T-helper 2 cell (primary cell): ENCODE measurements at places on chromosomes 4 and X.

GRCh38 chrX:136623396-136623795, 24.6 kb upstream of the CD40LG start:
- no peak for DNase-seq

DNA sequence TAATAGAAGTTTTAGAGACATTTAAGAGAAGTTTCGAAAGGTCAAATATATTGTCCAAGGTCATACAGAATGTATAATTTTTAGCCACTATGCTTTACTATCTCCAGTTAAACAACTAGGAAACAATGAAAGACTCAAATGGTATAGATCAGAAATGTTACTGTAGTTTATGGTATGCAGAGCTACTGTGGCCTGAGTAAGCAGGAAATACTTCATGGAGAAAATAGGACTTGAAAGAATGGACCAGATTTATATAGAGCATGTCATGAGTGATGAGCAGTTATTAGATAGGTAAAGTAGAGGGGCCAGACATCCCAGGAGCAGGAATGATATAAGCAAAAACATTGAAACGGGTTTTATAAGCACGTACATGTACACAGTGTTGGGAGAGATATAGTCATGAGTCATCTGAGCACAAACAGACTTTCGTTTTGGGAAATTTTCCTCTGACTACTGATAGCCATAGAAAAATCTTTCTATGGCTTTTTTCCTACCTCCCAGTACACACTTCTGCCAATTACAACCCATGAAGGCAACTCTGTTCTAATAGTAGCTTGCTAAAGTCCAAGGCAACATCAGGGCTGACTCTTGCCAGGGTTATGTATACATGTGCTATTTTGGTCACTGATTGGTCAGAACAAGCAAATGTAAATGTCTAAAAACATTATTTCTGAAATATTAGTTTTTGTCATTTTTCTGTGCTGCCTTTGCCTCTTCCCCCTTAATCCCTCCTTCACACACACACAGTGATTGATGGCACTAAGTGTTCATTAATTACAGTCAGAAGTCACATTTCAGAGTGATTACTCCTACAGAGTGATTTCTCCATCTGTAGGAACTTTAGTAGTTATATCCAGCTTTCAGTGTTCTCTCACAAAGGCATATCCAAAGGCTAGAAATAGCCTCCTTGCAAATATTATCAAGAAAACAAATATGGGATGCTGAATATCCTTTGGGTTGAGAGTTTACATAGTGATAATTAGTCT, 198.7 kb downstream of the ENOX2 start:
- no peak for DNase-seq

- DNase-seq = no peak
Measured at GRCh38 chr4:93152491-93152890, 676.1 kb upstream of the ATOH1 start.

DNA sequence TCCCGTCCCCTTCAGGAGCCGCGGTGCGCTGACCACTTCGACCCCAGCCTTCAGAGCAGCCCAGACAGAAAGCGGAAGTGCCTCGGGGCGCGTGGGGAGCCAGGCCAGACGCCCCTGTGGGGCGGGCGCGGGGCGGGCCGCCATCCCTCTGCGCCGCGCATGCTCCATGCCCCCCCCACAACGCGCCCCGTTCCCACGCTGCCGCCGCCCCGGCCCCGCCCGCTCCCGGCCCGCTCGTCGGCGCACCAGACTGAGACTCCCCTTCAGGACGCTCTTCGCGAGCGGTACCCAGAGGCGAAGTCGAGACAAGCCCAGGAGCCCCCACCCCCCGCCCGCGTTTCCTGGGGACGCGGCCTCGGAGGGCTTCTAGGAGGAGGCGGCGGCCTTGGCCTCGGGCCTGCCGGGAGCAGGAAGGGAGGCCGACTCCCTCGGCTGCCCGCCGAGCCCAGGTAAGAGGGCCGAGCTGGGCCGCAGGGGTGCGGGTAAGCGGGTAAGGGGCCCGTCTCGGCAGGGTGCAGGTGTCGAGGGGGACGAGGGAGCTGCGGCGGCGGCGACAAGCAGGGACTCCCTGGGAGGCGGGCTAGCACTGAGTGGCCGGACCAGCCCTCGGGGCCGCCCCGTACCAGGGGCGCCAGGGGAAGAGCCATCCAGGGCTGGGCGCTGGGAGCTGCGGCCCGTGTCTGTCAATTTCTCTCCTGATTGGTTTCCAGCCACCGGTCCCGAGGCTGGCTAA, at the start of gene ZFP92:
Gene ZFP92, plus strand, starts transcription at position 218 of the 733 bp plus-strand sequence. CDS start 6,851 bp downstream, outside the sequence.
- no peak for DNase-seq

- no peak for DNase-seq
Measured at GRCh38 chr4:142954415-142954814, 108.3 kb upstream of the INPP4B start.
